ENCODE measurements at places on chromosomes 7 and 10.

DNA sequence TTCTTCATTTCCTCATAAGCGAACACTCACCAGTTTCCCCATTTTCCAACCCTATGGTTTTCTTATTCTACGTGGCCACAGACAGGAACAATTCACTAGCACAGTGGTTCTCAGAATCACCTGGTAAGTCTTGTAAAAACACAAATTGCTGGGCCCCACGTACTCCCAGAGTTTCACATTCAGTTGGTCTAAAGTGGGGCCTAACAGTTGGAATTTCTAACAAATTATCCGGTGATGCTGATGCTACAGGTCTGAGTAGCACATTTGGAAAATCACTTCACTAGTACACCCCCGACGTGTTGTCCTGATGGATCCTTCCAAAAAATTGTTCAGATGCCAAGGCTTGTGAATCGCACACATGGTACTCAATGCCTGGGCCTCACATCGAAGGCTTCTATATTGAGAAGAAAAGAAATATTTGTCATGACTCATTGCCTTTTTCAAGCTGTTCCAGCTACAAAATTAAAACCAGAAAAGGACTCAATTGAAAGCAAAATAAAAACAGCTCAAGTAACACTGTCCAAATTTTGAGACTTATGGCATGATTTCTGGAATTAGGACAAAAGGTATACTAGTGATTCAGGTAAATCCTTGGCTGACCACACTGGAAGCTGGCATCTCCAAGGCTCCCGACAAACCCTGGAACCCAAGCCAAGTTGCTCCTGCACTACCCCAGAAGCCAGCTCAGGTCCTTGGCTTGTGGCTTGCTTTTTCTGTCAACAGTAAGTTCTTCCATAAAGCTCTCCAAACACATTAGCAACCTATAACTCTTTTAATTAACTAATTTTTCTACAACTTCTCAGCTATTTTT, 12.9 kb upstream of the VIM start:
- DNase-seq: no peak

- no peak for DNase-seq
Observed at GRCh38 chr7:147861058-147861716, 729.4 kb upstream of the C7orf33 start.

DNA sequence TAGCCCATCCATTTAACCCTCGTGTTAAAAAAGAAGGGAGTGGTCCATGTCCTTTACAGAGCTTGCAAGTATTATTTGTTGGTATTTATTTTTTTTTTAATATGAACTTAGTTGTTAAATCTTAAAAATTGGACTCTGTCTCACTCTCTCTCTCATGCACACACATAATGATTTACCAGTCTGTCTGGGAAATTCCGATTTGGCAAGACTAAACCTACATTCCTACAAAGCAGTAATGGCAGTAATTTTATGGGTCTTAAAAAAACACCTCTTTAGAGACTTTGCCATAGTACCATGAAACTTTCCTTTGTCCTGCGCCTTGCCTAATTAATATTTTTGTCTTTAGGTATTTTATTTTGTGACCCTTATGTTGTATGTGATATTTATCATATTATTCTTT, 239.5 kb upstream of the PPP1R3A start:
- no peak for DNase-seq

GRCh38 chr10:22460101-22460500, 114.8 kb downstream of the SPAG6 start:
- DNase-seq: no peak

Data from hepatic stellate cell (primary cell).